Skeletal muscle tissue (tissue), 5 donors: ENCODE measurements at places on chromosomes 11 and 22. TPM values are rescaled to one million over a fixed set of nuclear protein-coding genes. Genes with fewer than 3 reads are reported as not detected.

CASP5 gene
- total RNA-seq, result 0.52 TPM

APOL4 gene
- 21.4 TPM for total RNA-seq

GRM5 gene
- not detected for total RNA-seq

MS4A3 gene
- total RNA-seq, result 6.8 TPM

SGSM1 gene
- total RNA-seq, result under 0.01 TPM

PGR gene
- not detected for total RNA-seq

CCDC82 gene
- 20.4 TPM for total RNA-seq

HSPB2 gene
- 16.7 TPM for total RNA-seq

CCS gene
- 27.7 TPM for total RNA-seq

ATG2A gene
- total RNA-seq, result 3.1 TPM

TUT1 gene
- total RNA-seq, result 4.2 TPM

PEX16 gene
- 20.4 TPM for total RNA-seq

C11orf54 gene
- 47.5 TPM for total RNA-seq

DRICH1 gene
- 0.52 TPM for total RNA-seq

PDE3B gene
- total RNA-seq, result 5.2 TPM

PHETA2 gene
- total RNA-seq, result 19.8 TPM

PNPLA5 gene
- not detected for total RNA-seq

KRTAP5-11 gene
- not detected for total RNA-seq

RCOR2 gene
- 4.2 TPM for total RNA-seq

OAF gene
- total RNA-seq, result 13.6 TPM

CARD10 gene
- 5.7 TPM for total RNA-seq

TREH gene
- total RNA-seq, result 0.52 TPM

CRYBB3 gene
- total RNA-seq, result not detected

GGT5 gene
- total RNA-seq, result 2.1 TPM

UVRAG gene
- total RNA-seq, result 14.1 TPM

MS4A6E gene
- not detected for total RNA-seq

OR5AR1 gene
- total RNA-seq, result not detected

DDI1 gene
- not detected for total RNA-seq

OR51I1 gene
- total RNA-seq, result 0.52 TPM

ARHGAP8 gene
- 0.52 TPM for total RNA-seq

TPP1 gene
- total RNA-seq, result 15.7 TPM

KRTAP5-9 gene
- not detected for total RNA-seq

VWCE gene
- 1.0 TPM for total RNA-seq
